ENCODE measurements at places on chromosomes 5 and 9.
A peak's percentile ranks its signal among the peaks of the same experiment; 100 is the strongest.

- DNase-seq = no peak
These were observed 368.4 kb downstream of the MAN2A1 start for GRCh38 chr5:110058175-110058574.

GRCh38 chr9:35771075-35771433 lies 17.0 kb upstream of the MSMP start:
- DNase-seq = no peak

DNA sequence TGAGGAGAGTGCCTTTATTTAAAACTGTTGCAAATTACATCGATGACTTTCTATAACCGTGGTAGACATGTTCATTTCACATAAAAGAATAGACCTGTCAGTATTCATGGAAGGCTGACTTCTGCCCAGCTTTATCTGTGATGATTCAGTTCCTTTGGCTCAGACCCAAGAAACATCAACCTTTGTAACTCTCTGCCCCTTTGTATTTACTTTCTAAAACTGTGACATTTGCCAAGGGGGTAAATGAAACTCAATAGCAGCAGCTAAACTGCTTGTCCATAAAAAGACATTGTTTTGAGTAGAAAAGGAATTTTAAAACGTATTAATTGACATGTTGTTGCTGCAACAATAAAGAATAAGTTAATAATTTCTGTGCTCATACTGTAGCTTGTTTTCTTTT lies 137.8 kb upstream of the ANKH start:
- peak; percentile 23 for DNase-seq

DNA sequence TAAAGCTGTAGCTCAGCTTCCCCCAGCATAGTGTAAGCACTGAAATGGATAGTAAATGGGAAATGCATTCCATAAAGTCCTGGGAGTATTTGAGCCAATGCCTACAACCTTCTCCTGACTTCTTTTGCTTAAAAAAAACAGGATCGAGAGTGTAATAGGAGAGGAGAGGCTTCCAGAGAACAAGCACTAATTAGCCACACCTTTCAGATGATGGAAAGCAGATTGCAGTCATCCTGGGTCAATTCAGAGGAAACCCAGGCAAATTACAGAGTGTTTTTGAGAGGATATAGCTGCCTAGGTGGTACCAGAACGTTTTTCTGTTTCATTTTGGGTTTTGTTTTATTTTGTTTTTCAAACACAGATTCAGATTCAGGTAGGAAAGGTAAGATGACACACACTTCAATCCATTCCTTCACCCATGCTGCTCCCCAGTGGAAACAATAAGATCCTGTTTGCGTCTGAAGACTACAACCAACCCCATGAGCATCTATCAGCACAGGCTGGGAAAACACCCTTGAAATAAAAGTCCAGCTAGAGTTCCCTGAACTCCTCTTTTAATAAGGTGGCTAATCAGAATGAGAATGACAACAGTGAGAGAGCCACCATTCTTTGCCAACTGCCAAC lies 95.6 kb downstream of the RFK start:
- DNase-seq = peak; percentile 5

- DNase-seq = no peak
These were observed 188.3 kb downstream of the GNAQ start for GRCh38 chr9:77843076-77843870.

DNA sequence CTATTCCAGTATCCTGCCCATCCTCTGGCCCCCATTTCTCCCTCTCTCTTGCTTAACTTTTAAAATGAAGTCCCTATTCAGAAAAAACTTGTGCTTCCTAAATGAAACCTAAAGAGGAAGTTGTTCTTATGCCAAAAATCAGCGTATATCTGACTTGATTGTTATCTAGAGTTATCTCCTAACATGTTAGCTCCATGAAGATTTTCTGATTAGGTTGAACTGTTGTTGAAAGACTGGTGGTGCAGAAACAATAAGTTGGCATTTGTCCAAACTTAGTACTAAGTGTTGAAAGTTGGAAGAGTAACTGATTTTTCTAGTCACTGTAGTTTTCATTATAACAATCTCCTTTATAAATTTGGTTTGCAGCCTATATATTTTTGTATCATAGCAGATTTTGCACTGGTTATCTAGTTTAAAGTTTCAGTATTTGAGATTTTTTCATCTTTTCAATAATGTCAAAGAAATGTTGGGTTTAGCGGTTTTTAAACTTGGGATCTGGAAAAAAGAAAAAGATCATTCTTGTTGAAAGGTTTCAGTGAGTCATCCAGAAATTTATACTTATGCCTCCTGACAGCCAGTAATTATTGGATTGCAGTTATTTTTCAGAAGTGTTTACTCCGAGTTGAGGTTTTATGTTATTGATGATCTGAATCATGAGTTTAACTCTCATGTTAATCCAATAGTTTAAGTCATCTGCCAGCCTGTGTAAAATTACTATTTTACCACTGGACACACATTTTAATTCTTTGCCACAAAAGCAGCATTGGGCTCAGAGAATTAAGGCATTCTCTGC lies 60.6 kb downstream of the PAM start:
- DNase-seq = peak; percentile 40

DNA sequence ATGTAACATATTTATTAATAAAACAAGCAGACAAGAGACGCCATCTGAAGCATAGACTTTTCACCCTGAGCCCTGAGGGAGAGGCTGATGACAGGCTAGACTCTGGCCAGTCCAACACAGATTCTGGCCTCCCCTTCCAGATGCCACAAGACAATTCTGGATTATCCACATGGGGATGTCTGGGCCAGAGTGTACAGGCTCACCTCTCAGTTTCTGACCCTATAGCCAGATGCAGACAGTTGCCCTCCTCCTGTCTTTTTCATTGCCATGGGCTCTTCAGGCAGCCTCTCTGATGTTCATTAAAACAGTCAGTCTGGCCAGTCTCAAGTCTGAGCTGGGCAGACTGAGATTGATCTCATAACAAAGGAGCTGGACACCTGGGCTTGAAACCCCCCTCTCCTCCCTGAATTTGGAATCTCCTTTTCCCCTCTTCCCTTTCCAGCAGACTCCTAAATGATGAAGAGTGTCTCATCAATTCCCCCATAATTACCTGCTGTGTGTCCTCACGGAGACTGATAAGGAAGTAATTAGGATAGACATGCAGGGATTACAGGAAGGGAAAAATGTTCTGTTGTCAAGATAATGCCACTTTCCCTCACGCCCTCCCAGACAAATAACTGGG lies 89.6 kb downstream of the ASTN2 start:
- no peak for DNase-seq

- no peak for DNase-seq
These were observed 547.1 kb downstream of the CDH12 start for GRCh38 chr5:22306011-22306410.

GRCh38 chr5:83428126-83428525 lies 43.4 kb upstream of the VCAN start:
- no peak for DNase-seq
